ENCODE measurements at places on chromosomes 2 and 18.

GRCh38 chr2:202051499-202052161 is 18.0 kb downstream of the FZD7 start:
- DNase-seq = no peak

- no peak for DNase-seq
Measured at GRCh38 chr2:50769406-50770181, 262.3 kb downstream of the NRXN1 start.

DNA sequence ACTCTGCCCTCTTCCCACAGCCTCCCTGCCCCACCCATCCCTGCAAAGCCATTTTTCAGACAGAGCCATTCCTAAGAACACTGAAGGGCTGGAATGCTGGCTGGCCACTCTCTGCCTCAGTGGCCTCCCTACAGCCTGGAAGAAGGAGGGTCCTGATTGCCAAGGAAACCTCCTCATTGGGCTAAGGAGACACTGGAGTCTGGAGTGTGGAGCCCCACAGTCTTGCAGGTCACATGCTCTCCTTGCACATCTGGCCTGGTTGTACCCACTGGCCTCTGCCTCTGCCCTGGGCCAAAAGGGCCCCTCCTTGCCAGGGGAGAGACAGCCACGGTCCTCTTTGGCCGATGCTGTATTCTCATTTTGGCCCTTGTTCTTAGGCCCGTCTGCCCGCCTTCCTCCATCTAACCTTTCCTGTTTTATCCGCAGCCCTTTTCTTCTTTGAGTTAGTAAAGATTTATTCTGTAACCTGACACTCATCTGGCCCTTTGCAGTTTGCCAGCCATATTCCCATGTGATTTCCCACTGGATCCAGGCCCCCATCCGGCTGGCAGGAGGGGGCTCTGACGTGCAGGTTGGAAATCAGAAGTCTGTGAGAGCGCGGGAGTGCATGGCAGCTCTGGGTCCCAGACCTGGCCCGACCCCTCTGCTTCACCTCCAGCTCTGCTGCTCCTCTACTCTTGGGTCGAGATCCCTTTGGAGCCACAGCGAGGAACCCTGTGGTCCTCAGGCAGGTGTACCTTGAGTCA is 11.0 kb upstream of the CATIP start:
- no peak for DNase-seq

- DNase-seq = no peak
Measured at GRCh38 chr18:54254265-54254758, 15.0 kb upstream of the POLI start.

DNA sequence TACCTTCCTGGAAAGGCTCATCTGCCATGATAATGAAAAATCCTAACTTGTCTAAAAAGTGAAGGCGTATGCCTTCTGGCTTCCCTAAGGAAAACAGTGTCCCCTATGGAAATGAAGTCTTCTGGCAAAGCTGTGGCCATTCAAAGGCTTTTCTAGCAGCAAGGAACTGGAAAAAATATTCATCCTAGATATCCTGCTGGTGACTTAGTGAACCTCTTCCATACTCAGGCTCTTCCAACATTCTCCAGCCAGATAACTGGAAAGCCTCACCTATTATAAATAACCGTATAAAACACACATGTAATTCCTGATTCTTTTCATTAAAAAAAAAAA is 84.7 kb downstream of the RBMS1 start:
- no peak for DNase-seq

- DNase-seq = no peak
Measured at GRCh38 chr2:234044157-234044556, 6.3 kb upstream of the SPP2 start.

GRCh38 chr2:103435010-103435409 is 673.2 kb downstream of the TMEM182 start:
- DNase-seq = no peak

- no peak for DNase-seq
Measured at GRCh38 chr2:53938904-53939303, 31.9 kb downstream of the PSME4 start.

DNA sequence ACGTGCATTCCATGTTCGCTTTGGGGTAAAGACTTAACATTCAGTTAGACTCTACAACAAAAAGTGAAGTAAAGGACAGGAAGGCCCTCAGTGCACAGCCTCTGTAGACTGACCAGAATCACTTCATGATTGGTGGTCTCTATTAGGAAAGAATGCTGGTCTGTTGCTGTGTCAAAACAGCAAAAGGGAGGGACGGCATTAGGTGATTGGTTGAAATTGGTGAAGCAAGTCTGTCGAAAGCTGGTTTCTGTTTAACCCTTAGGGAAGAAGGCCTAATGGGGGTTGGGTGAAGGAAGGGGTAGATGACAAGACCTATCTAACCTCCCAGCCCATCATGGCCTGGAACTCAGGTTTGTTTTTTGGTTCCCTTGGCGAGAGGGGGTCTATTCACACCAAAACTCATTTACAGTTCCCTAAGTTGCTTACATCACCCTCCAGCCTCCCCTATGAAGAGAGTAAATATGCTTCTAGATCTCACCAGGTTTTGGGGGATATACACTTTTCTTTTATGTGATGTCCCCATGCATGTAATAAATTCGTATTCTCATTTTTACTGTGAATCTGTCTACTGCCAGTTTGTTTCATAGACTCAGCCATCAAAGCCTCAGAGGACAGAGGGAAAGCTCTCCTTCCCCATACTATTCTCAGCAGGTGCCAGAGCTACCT is 65.6 kb downstream of the TMEM17 start:
- DNase-seq = no peak

- DNase-seq = no peak
Measured at GRCh38 chr2:18560797-18561085, 288 bp upstream of the RDH14 start.

- no peak for DNase-seq
Measured at GRCh38 chr2:217724471-217724870, 278.3 kb downstream of the TNS1 start.

GRCh38 chr2:36967236-36967876 is 1.0 kb upstream of the STRN start:
- DNase-seq = no peak

DNA sequence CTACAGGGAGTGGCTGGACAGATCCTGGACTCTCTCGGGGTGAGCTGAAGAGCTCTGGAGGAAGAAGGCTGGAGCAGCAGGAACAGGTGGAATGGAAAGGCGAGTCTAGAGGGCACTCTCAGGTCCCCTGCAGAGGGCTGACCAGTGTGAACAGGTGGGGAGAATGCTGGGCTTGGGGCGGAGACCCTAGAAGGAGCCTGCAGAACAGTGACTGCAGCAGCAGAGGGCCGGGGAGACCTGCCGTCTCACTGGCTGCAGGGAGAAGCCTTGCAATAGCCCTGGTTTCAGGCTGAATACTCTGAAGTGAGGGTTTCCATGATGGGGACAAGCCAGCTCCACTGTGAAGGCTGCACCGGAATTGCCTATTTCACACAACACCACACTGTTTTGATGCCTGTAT is 626.7 kb upstream of the SALL3 start:
- DNase-seq = no peak

GRCh38 chr2:191432121-191432520 is 186.9 kb downstream of the MYO1B start:
- no peak for DNase-seq

- no peak for DNase-seq
Measured at GRCh38 chr18:9919564-9920232, 5.9 kb downstream of the VAPA start.

DNA sequence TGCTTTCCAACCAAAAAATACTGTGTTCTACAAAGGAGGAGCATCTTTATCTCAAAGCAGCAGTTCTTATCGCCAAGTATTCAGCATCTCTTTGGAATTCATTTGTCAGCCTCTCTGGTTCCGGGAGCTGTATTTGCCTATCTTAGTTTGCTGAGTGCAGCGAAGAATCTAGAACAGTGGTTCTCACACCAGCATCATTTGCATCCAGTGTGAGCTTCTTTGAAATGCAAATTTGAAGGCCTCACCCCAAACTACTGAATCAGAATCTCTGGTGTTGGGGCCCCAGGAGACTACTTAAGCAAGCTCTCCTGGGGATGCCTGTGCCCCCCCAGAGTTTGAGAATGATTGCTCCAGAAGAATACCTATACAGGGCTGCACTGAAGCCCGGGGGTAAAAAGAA is 1.5 kb upstream of the PTPN2 start:
- no peak for DNase-seq

- no peak for DNase-seq
Measured at GRCh38 chr2:233386382-233387041, 32.2 kb downstream of the DGKD start.

DNA sequence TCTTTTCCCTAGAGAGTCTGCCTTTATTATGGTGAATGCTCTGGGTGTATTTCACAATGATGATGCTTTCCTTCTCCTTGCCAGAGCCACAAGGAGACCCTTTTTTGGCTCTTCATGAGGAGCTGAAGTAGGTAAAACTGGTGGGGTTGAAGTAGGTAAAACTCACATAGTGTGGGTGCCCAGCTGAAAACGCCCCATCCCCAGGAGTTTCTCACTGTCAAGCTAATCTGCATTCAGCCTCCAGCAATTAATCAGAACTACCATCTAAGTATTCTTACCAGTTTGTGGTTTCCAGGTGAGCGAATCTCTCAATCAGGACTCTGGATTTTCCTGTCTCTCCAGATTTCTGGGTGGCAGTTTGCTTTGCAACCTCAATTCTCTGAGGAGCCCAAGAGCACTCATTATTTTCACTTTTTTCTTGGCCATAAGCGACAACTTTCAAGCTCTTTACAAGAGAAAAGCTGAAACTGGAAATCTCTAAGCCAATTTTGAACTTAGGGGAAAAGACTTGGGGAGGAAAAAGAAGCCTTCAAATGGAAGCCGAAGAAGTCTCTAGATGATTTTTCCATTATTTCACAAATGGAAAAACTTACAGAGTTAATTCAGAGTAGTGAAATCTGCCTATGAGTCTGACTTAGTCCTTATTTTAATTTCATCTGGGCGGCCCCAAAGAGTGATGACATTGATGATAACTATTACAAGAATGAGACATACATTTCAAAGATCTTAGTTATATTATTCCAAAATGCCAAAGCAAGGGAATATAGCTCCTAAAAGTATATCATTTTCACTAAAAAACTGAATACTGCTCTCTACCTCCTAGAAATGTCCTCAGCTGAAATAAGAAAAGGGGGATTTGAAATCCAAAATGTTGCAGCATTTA is 121.4 kb upstream of the MAP3K20 start:
- DNase-seq = no peak

GRCh38 chr2:226839161-226839560 is 3.3 kb downstream of the RHBDD1 start:
- no peak for DNase-seq

Data from T-helper 9 cell (primary cell).